ENCODE measurements at places on chromosomes 2 and 18. TPM values are rescaled to one million over a fixed set of nuclear protein-coding genes. Genes with fewer than 3 reads are reported as not detected.

The CCL20 gene
- 8.0 TPM for total RNA-seq

The AQP12A gene
- not detected for total RNA-seq

The SDC1 gene
- total RNA-seq = 234 TPM

- H3K4me3 ChIP-seq = no peak overlapping the region
- no peaks in the 10 kb centered on the region for H3K4me1 ChIP-seq
- no peak for DNase-seq
- H3K36me3 ChIP-seq = no peaks in the 10 kb centered on the region
- H3K27ac ChIP-seq = no peak overlapping the region
Measured at GRCh38 chr2:4214444-4215205, 511.2 kb downstream of the DCDC2C start.

DNA sequence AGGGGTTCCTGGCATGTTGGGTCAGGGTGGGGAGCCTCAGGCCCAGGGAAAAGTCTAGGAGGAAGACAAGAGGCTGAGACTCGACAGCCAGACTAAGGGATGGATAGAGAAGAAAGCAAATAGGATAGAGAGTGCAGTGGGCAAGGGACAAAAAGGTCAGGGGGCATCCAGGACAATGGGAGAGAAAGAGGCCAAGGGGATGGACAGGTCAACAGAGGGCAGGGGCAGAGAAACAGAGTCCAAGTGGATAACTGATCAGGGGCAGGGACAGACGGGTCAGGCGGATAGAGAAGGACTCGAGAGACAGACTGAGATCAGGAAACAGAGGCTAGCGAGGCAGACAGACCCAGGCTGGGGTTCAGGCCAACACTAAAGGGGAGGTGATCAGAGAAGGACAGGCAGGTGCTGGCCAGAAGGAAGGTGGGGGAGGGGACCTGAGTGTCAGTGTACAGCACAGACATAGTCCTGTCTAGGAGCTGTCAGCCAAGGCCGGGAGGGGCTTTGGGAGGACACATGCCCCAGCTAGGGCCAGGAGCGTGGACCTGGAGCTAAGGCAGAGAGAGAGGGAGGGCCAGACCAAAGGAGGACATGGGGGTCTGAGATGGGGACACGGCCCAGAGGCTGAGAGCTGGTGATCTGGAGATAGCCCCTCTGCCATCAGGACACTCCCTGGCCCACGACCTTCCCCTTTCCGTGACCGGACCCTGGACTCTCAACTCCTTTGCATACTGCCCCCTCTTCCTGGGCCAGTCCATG is 12.2 kb downstream of the ASIC4 start:
- no peaks in the 10 kb centered on the region for H3K27me3 ChIP-seq
- DNase-seq = no peak

GRCh38 chr2:57884281-57884680 is 162.3 kb upstream of the VRK2 start:
- H3K4me3 ChIP-seq = no peak overlapping the region
- no peak for DNase-seq
- no peaks in the 10 kb centered on the region for H3K36me3 ChIP-seq

- no peak overlapping the region for H3K4me3 ChIP-seq
- H3K27ac ChIP-seq = no peak overlapping the region
- H3K27me3 ChIP-seq = no peaks in the 10 kb centered on the region
Measured at GRCh38 chr2:236608710-236609109, 39.1 kb downstream of the ACKR3 start.

Measured in lung (tissue), 17 donors.